ENCODE measurements at places on chromosomes 7 and 10.

DNA sequence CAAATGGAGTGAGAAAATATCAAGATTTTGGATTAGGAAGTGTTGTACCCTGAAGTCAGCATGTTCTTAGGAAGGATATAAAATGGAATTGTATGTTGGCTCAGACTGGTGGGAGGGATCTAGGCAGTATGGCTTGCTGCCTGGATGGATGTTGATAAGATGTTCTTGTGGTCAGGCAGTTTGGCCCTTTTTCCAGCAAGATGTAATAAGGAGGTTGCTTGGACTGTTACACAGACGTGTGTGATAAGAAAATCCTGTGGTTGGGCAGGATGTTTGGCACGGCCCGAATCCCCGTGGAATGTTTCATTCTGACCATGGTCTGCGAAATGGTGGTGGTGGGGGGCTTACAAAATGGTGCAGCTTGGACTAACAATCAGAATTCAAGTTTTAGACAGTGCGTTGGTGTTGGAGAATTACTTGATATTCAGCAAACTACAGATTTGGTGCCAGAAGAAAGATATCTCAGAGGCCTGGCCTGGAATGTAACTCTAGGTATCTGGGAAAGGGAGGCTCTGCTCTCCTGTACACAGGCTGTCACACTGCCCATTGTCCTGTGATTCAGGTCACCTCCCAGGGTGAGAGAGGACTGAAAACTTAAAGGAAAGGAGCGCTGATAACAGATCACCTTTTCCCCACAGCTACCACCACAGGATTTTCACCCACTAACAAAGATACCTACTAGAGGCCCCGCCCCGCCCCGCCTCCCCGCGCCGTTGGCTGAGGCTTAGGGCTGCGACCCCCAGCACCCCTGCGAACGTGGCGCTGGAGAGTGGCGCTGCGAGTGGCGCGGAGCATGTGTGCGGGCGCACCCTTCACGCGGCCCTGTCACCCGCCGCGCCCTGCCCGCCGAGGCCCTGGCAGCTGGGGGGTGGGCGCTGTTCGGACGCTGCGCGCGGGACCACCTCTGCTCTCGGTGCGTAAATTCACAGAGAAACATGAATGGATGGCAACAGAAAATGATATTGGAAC lies 19.3 kb upstream of the ZNF680 start:
- no peak for DNase-seq

GRCh38 chr10:3424111-3424851 lies 251.7 kb upstream of the PITRM1 start:
- DNase-seq: no peak

- no peak for DNase-seq
Measured at GRCh38 chr10:21519941-21520436, 5.5 kb downstream of the SKIDA1 start.

GRCh38 chr10:63140077-63140476 lies 6.9 kb downstream of the NRBF2 start:
- DNase-seq: no peak

- DNase-seq: peak; percentile 73
Measured at GRCh38 chr10:125123476-125124114, 36.8 kb downstream of the CTBP2 start.

DNA sequence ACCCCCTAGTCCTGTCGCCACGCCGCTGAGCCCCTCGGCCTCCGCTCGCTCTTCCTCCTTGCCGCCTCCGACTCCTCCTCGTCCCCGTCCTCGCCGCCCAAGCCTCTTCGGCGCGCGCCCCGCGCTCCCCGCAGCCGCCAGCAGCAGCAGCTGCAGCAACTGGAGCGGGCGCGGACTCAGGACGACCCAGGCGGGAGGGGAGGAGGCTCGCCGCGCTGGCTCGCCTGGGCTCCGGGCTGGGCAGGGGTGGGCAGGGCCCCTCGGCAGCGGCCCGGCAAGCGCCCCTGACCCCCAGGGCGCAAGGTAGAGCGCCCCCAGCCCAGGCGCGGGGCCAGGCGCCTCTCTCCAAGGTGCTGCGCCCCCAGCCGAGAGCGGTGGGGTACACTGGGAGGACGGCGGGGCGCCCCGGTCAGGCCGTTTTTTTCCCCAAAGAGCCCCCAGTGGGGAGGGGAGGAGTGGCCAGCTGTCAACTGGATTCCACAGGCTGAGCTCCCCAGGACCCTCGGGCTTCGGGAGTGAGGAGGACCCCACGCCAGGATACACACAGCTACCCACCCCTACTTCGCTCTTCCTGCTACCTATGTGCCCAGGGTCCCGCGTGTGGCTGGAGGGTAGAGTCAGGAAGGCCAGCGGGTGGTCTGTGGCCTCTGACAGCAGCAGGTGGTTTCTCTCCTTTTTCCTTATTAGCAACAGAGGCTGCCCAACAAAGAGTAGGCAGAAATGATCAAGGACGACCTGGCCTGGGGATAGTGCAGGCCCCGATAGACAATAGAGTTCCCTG lies 903 bp upstream of the KCNMA1 start:
- peak; percentile 41 for DNase-seq

DNA sequence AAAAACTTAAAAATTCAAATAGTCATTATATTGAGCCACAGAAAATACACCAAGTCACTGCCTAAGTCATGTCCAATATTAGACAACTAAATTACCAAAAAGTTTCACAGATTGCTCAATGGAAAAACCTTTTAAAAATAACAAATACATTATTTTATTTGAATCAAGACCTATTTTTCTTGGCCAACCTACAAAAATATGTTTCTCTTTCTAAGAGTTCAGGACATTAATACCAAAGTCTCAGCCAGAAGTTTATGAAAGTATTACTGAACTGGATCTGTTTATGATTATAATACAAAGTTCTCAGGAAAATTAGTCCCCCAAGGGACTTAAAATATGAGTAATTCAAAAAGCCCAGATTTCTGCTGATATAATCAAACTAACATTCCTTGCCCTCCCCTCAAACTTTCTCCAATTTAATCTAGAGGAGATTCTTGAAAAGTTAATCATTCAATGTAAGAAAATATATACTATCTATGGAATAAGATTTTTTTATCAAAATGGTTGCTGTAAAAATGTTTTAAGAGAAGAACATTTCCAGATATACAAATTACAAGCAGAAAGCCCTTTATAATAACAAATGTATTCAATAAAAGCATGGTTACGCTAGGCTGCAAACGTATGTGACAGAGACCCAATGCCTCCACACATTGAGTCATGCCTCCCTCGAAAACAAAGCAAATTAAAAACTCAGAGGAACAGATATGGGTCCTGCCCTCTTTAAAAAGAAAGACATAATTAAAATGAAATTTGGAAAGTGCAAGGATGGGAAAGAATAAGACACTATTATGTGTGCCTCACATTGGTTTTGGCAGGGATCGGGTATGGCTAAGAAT lies 381.6 kb downstream of the PARD3 start:
- DNase-seq: no peak

GRCh38 chr10:74056050-74056818 lies 58.3 kb downstream of the VCL start:
- no peak for DNase-seq

- DNase-seq: no peak
Measured at GRCh38 chr10:4154191-4154715, 369.2 kb upstream of the KLF6 start.

- no peak for DNase-seq
Measured at GRCh38 chr7:155709453-155709852, 65.0 kb downstream of the RBM33 start.
